ENCODE measurements at places on chromosomes 16 and 17.

DNA sequence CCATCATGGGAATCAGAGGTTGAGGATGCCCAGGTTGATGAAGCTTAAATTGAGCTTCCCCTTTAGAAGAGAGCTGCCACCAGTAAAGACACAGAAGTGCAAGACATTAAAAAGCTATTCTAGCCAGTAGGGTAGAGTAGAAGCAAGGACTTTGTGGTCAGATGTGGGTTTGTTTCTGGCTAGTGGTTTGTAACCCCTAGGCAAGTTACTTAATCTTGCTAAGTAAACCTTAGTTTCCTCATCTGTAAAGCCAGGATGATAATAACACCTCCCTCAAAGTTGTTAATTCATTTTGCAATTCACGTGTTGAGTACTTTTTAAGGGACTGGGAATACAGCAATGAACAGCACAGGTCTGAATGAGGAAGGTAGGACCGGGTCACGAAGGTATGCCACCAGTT is 3.6 kb downstream of the SNTB2 start:
- DNase-seq, result no peak

DNA sequence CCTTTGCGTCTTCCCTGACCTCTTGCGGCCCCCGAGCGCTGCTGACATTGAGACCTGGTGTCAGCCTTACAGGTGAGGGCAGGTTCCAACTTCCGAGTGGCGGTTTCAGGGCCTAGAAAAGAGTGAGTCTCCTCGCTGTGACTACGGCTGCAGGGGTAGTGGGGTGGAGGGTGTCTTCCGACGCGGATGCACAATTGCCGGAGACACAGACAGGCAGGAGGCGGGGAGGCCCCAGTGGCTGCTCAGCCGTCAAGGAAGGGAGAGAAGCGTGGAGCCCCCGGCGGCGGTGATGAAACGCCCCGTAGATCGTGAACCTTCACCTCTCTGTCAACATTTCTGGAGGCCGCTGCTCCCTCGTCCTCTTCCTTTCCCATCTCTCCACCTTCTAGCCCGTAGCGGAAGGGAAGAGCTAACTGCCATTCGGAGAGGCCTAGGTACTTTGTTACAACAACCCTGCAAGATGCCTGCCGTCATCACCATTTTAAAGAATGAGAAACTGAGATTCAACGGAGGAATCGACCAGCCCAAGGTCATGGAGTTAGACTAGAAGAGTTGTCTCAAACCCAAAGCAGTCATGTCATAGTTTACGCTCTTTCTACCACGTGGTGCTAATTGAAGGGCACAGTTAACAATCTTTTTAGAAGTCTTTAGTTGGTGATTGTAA is 485 bp downstream of the DNAJA3 start:
- DNase-seq, result no peak

DNA sequence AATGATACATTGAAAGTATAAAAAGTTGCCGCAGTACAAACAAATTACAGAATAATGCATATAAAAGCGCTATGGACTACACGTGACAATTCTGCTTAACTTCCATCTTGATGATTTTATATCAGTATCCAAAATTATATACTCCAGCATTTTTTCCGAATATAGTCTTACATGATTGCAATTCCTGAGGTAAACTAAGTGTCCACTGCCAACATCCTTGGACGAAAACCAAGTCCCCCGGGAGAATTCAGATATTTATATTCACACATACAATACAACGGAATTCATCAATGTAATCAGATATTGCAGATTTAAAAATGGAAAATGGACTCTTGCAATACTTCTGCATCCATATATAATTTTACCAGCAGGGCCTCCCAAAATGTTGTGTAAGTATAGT is 8.9 kb upstream of the MYH11 start:
- peak; percentile 18 for DNase-seq

GRCh38 chr16:7303660-7304200 is 28.9 kb upstream of the RBFOX1 start:
- no peak for DNase-seq

DNA sequence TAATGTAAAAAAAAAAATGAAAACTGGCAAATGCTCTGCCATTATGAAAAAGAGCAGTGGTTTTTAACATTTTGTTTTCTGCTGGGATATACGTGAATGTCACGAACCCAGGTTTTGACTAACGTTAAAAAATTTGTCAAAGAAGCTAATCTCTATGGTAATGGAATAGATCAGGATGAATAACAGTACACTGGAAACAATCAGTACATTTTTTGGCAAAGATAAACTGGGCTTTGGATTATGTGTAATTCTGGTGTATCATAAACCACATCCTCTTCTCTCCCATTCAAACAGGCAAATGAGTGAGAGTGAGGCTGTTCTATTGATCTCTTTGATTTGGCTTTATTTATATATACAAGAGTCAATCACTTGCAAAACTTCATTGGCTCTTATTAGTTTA is 207.0 kb upstream of the IRX3 start:
- DNase-seq, result no peak

DNA sequence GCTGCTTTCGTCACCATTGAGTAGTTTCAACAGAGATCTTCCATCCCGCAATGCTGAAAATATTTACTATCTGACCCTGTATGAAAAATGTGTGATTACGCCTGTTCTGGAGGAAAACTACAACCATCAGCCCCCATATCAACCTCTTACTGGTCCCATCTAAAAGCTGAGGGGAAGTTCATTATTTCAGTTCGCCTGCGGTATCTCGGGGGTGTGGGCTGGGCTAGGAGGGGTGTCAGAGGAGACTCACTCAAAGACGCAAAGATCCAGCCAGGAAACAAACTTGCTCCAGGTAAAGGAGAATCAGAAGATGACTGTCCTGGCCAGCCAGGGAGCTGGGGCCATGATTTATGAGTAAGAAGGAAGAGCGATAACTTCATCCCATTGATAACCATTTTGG is 13.7 kb downstream of the CACNG1 start:
- DNase-seq, result no peak

- DNase-seq, result no peak
Observed at GRCh38 chr17:59769887-59770286, 62.4 kb downstream of the VMP1 start.

GRCh38 chr16:55641430-55642056 is 14.2 kb upstream of the SLC6A2 start:
- DNase-seq, result no peak

GRCh38 chr16:87702325-87702811 is 63.4 kb downstream of the KLHDC4 start:
- DNase-seq, result no peak

GRCh38 chr16:57925310-57925709 is 45.6 kb downstream of the CNGB1 start:
- no peak for DNase-seq

DNA sequence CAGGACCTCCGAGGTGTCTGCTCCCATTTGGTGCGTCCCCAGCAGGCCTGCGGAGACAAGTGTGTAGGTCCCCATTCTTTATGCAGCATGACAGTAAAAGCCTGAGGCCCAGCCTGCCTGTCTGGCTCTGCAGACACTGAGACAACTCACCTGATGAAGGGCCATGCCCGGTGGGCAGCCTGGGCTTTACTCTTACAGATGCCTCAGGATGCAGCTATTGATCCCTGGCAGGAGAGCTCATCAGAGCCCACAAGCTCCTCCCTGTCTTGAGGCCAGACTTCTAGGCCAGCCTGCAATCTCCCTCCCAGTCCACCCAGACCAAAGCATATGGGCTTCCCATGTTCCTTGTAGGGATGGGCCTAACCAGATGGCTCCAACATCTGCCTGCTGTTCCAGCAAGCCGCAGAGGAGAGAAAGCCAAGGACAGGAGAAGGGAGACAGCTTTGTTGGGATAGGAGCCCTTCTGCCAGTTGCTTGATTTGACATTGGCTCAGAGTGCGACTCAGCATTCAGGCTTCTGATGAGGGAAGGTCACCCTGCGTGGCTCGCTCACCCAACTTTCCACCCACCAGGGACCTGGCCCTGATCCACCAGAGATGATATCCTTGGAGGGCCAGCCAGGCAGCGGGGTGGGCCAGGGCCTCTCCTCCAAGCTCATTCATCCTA is 87.5 kb downstream of the SOCS1 start:
- DNase-seq, result peak; percentile 7

- DNase-seq, result no peak
Observed at GRCh38 chr16:90031931-90032673, 12.8 kb upstream of the DBNDD1 start.

DNA sequence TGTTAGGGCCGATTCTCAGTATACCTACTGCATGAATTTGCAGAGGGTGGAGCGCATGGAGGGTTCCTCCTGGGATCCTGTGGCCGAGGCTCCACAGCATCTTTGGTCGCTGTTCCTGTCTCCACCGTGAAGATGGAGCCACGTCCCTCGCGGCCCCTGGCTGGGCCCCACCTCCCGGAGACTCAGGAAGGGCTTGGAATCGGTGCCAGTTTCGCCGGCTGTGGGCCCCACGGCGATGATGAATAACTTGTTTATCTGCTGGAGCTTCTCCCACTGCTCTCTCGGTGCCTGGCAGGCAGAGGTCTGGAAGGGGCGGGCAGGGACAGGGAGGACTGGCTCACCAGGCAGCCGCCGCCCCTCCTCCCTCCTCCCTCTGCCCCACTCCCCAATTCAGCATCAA is 8.1 kb downstream of the SLC5A11 start:
- DNase-seq, result no peak

GRCh38 chr17:43216369-43216761 is 4.7 kb downstream of the TMEM106A start:
- DNase-seq, result no peak

DNA sequence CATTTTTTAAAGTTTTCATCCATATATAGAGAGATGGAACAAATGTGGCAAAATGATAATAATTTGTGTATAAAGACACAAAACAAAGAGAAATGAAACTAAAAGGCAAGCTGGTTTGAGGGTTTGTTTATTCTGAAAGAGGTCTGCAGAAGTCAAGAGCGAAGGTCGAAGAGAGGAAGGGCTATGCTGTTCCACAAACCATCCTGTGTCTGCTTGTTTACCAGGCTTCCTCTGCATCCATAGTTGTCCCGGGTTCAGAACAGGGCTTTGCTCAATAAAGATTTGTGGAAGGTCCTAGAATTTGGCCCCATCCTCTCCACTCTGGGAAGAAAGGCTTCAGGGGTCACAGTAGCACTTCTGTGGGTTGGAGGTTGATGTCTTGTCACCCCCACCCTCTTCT is 2.4 kb upstream of the MARVELD3 start:
- DNase-seq, result no peak

DNA sequence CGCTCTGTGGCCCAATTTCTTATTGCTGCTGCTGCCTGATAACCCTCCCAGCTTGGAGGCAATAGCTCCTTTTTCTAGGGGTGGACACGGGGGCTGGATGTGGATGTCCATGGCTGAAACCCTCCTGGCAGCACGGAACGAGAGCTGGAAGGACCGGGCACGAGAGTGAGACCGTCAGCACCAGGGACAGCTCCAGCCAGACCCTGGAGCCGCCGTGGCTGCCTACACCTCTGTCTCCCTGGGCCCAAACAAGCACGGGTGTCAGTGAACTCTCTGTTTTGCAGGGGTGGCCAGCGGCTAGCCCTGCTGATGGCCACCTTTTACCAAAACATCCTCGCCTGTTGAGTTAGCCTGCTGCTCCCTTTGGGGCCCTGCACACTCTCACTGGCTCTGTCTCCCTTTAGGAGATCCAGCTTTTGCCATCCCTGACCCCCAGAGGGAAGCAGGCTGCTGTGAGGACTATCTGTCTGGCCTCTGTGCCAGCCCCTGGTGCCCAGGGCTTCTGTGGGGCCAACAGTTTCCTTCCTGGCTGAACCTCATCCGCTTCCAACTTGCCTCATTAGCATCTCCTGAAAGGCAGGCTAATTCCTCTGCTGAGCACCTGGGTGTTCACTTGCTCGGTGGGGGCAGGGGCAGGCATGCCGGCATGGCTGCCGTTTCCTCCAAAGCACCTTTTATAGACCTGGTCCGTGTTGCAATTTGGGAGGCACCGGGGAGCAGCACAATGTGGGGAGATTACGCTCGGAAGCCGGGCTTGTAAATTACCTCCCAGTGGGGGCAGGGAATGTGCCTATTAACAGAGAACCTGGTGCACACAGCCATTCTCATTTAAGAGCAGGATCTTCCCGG is 118.1 kb downstream of the ENGASE start:
- no peak for DNase-seq

DNA sequence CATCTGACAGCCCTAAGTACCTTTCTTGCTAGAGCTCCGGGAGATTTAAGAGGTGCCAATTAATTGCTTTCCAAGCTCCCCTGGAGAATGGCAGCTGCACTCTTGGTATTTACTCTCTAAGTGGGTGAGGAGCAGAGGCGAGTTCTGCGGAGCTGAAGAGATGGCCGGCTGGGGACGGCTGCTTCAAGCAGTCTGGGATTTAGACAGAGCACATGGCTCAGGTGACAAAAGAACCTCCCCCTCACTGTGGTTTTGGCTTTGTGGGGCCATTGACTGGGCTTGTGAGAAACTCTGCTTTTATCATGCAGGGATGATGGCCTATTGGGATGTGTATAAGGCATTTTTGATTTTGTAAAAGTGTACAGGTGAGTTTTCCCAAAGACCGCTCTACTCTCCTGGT is 239.3 kb upstream of the EEF2KMT start:
- DNase-seq, result no peak

GRCh38 chr17:29180034-29180787 is at the start of gene MYO18A:
Gene MYO18A, minus strand, starts transcription at chr17:29180398. Its CDS starts 13,458 bp downstream, at chr17:29166940.
- DNase-seq, result no peak

- no peak for DNase-seq
Observed at GRCh38 chr17:48102798-48103715, 1.8 kb upstream of the CBX1 start.

DNA sequence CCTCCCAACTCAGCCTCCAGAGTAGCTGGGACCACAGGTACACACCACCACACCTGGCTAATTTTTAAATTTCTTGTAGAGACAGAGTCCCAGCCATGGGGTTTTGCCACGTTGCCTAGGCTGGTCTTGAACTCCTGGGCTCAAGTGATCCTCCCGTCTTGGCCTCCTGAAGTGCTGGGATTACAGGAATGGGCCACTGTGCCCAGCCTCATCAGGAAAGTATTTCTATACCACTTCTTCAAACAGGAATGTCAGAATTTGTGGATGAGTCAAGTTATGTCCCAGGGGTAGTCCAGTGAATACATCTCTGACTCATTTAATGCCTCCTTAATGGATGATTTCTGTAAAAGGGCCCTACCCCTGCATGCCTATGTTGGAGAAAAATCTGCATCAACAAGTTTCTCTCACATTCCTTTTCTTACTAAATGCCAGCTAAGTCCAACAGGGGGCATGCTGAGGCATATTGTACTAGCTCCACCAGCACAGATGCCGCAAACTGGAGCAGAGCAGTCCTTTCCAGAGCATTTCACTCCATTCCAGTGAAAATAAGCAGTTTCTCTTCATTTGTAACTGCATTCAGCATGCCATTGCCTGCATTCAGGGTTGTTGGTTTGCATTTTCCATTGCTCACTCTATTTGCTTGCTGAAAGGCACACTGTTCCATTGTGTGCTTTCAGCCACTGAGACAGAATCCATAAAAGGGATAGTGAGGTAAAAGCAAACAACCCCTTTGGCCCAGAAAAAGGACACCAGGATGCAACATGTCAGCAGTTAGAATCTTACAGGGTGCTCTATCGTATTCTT is 5.3 kb upstream of the CAVIN1 start:
- peak; percentile 96 for DNase-seq

GRCh38 chr16:12017558-12017957 is 41.0 kb downstream of the SNX29 start:
- no peak for DNase-seq

DNA sequence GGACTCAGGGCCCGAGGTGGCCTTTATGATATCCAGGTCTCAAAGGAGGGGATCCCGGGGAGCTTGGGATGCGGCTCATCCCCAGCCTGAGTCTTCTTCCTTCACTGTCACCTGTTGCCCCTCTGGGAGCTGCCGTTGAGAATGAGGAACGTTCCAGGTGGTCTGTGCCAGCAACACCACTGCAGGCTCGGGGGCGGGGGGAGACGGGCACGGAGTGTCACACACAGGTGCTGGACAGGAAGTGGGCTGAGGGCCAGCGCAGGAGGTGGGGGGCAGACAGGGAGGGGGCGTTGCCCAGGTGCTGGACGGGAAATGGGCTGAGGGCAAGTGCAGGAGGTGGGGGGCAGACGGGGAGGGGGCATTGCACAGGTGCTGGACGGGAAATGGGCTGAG is 28.2 kb downstream of the METRNL start:
- no peak for DNase-seq
